GM23338 (cell line): ENCODE measurements at places on chromosomes 6 and 20. TPM values are rescaled to one million over a fixed set of nuclear protein-coding genes. Genes with fewer than 3 reads are reported as not detected.

Gene CALHM5
- total RNA-seq = 0.10 and 0.16 TPM in 2 replicates

DNA sequence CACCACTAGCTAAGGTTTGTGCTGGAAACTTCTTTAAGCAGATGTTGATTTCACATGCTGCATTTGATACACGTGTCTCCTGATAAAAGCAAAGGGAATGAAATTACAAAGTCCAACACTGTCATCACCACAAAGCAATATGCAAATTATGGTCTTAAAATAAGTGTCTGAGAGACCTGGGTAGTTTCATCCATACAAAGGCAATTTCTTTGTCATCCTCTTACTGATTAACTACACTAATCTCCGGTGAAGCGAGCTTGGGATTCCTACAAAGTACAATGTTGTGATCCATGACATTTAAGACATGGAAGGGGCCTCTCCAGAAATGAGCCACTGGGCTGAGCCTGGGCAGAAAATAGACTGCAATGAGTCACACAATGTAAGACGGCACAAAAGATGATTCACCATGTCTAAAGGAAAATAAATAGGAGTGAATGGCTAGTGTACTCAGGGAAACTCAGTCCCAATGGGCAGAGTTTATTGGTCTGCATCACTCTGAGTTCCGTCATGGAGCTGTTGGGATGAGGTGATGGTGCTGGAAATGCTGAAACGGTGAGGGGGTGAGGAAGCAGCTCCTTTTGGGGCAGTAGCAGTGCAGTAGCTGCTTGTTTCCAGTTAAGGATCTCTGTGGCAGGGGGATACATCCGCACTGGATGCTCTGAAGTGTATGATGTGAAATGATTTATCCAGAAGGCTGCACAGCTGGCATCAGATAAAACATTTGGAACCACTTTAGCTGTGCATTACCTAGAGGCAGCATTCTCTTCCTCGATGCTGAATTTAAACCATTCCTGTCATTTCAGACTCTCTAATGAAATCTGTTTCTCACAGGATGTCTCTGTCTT is 103.3 kb downstream of the IBTK start:
- no peak overlapping the region for H3K4me3 ChIP-seq
- H3K27me3 ChIP-seq = no peaks in the 10 kb centered on the region
- no peak for DNase-seq

- H3K36me3 ChIP-seq = 0 out of 2 replicates have a peak, but pooled peaks cover 5% of the 10 kb centered on the region
- no peak overlapping the region for H3K4me3 ChIP-seq
- H3K4me1 ChIP-seq = no peaks in the 10 kb centered on the region
- H3K27me3 ChIP-seq = no peaks in the 10 kb centered on the region
Measured at GRCh38 chr6:121723623-121724022, 288.2 kb downstream of the GJA1 start.

Gene ARHGAP18
- 4.0 and 5.0 TPM in 2 replicates for total RNA-seq

GRCh38 chr20:19594896-19595295 is 163.2 kb upstream of the RIN2 start:
- no peak overlapping the region for H3K4me3 ChIP-seq
- H3K36me3 ChIP-seq = no peaks in the 10 kb centered on the region
- no peak overlapping the region for H3K27ac ChIP-seq

DNA sequence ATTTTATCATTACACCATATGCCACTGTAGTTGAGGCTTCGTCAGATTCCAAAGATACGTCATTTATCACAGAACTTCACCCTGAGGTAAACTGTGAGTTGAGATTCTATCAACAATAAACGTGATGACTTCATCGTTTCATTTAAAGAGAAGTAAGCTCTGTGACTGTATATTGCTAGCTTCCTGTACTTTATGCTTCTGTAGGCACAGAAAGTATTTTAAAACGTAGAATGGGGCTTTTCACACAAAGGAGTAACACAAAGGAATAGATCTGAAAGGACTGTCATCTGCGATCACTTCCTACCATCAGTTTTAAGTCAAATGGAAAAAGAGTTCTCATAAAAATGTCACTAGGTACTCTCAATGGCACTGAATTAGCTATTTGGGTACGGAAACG is 234.4 kb upstream of the MCHR2 start:
- H3K27ac ChIP-seq = no peak overlapping the region
- no peak for DNase-seq
- peaks cover 3% of the 10 kb centered on the region; the same call in 1 of the 2 replicates for H3K36me3 ChIP-seq
- H3K4me1 ChIP-seq = peaks cover 13% of the 10 kb centered on the region
- H3K4me3 ChIP-seq = peak overlapping the region; percentile 52
- no peaks in the 10 kb centered on the region for H3K27me3 ChIP-seq
